ENCODE measurements at places on chromosomes 2 and 18. TPM values are rescaled to one million over a fixed set of nuclear protein-coding genes. Genes with fewer than 3 reads are reported as not detected.

DNA sequence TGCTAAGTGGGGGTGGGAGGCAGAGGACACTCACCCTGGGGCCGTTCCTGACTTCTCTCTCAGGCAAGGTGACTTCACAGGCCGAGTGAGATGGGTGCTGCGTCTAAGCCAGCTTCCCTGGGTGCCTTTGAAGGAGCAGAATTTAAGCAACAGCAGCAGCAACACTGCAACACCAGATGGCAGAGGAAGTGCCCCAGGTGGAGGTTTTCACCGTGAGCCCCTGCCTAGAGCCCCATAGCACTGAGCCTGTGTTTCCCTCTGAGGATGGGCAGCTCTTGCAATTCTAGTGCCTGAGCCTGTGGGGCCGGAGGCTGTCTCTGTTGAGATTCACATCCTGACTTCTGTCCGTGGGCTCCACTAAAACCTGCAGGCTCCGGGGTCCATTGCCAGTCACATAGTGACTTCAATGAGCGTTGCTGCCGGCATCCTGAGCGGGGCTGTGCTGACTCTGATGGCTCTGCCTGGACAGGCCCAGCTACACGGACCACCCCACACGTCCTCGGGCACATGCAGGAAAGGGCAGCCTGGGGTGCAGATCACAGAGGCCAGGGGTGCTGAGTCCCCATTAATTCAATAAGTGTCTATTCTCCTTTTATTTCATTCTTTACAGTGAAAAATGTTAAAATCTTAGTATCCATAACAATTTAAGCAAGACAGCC lies 218.8 kb downstream of the SNTG2 start:
- DNase-seq: no peak

DNA sequence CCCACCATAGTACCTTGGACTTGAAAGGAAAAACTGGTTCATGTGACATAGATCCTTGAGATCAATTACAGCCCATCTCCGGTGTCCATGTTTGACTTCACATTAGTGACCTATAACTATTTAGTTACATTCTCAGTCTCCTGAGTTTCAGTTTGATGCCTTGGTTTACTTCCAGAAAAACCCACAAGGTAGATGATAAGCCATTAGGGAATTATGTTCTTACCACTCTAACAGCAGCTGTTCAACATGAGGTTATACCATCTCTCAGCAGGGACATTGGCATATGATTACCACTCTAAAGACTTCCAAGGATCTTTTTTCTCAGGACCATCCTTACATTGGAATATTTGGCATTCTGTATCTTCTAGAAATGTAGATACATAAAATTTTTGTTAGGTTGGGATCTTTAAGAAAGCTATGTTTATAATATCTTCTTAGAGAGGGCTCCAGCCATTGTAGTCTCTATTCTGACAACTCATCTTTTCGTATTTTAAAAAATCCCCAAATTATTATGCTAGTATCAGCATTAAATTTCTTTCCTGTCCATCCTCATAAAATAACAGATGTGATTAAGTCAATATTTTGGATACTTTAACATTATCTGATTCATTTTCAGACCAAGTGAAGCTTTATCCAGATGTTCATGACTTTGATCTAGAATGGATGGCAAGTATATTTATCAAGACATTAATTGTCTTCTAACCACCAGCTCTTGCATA lies 258.9 kb downstream of the RDH14 start:
- DNase-seq: no peak

GRCh38 chr2:239765076-239765845 lies 259.9 kb downstream of the NDUFA10 start:
- DNase-seq: no peak

- no peak for DNase-seq
These were observed 124.2 kb upstream of the MEX3C start for GRCh38 chr18:51321696-51322095.

DNA sequence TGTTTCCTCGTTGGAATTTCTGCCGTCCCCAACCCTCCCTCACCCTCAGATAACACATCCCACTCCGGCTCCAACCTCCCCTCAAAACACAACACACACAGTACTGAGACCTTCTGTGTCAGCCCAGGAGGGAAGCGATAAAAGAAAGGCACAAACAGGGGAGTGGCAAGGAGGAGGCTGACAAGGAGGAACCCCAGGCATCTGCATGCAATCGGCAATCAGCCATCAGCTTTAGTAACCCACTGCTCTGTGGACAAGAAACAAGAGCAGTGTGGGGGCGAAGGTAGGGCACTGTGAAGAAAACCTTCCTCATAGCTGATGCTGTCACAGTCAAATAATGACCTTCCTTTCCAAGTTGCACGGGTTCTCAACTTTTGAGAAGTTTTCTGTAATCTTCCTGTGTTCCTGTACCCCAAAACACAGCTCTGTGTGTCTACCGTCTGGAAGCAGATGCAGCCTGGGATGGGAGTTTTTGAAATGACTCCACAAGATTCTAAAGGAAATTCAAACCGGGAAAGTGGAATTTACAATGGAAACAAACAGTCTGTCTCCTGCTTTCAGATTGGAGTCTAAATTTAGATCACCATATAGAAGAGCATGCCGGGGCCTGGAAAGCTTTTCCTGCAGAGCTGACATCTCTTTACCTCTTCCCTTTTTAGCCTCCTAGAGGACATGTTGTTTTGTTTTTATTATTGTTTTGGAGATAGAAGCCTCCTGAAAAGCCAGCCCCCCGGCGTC lies 16.4 kb upstream of the LPIN2 start:
- peak; percentile 72 for DNase-seq

DNA sequence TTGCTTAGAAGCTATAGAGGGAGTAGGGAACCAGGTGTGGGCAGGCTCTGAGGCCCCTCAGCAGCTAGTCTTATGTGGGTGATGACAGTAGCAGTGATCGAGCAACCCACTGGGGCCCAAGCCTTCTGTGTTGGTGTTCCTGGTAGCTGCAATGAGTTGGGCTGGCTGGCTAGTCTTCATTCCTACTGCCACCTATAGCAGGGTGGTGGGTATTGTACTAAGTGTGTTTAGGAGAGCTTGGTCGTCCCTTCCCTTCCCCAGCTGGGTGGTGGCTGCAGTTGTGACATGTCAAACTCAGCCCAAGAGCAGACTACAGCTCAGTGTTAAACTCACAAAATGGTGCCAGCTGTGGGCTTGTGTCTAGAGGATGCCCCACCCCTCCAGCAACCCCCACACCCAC lies 486.1 kb upstream of the UBE2E3 start:
- DNase-seq: no peak

GRCh38 chr18:8496186-8496585 lies 113.1 kb upstream of the RAB12 start:
- DNase-seq: no peak

GRCh38 chr2:157149270-157149669 lies 108.2 kb upstream of the GALNT5 start:
- no peak for DNase-seq

- DNase-seq: no peak
These were observed 246.8 kb downstream of the TMEM182 start for GRCh38 chr2:103008586-103008985.

DNA sequence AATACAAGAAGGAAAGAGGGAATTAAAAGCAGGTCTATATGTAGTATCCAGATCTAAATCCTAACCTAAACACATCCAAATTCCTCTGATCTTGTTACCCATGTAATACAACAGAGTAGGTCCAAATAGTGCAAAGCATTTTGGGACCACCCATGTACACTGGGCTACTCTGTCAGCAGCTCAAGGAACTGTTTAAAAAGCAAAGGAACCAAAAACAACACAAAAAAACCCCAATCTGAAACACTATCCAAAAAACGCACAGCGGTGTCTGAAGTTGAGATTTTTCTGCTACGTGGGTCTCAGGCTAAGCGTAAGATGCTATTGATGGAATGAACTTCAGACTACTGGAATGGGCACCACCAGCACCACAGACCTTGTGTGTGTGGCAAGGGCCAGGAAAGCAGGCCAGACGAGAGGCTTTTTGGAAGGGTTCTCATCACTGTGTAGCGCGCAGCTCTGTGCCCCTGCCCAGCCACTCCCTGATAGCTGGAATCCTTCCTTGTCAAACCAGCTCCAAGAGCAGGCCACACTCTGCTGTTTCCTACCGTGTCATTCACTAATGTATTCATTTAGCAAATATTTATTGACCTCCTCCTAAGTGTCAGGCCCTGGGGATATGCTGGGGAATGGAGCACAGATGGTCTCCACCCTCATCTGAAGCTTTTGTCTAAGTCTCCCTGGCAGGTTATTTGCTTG lies 101.4 kb downstream of the COLEC12 start:
- DNase-seq: no peak

DNA sequence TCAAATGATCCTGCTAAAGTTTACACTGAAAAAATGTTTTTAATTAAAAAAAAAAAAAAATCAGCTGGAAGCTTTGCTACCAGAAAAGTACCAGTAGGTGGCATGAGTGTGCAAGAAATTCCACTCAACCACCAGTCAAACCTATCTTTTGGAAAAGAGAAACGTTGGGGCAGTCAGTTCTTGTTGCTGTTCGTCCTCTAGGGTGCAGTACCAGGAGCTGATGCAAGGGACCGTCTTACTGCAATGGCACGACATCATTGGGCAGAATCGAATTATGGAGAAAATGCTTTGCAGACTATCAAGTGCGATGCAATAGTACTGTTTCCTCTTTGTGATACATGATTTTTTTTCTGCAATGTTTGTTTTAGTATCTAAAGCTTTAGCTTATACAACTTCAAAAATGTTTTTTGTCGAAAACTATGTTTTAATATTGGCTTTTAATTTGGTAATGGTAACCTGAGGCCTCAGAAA lies 18.3 kb downstream of the YPEL5 start:
- peak; percentile 87 for DNase-seq

DNA sequence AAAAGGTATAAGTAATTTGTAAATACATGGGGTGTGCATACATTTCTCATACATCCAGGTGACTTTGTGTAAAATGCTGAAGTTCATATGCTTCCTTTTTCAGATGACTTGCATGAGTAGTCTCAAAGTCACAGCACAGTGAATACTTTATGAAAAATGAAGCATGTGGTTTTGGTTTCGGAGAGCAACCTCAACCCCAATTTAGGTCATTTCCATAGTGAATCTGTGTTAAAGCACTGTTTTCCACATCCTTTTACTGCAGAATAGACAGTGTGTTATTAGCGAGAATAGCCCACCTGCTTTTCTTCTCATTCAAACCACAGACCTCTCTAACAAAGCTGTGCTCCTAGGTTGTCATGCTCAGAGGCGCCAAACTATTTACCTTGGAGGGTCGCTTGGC lies 204.4 kb upstream of the RASGRP3 start:
- no peak for DNase-seq

DNA sequence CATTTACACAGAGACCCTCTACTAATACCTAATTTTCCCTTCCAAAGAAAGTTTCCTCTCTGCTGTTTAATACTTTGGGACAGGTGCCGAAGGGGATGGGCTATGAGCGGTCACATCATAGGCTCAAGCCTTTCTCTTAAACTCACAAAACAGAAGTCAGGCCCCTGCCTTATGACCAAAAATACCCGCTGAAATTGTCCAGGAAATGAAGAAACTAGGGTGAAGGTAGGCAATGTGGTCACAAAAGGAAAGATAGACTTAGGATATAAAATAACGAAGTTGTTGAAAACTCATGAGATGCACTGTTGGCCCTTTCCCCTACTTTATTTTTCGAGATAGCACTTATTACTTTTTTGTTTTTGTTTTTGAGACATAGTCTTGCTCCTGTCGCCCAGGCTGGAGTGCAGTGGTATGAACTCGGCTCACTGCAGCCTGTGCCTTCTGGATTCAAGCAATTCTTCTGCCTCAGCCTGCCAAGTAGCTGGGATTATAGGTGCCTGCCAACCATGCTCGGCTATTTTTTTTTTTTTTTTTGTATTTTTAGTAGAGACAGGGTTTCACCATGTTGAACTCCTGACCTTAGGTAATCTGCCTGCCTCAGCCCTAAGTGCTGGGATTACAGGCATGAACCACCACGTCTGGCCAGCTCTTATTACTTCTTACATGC lies 16.3 kb downstream of the SLC8A1 start:
- no peak for DNase-seq

GRCh38 chr2:64989982-64990614 lies 899 bp downstream of the SLC1A4 start:
- DNase-seq: peak; percentile 16

- no peak for DNase-seq
These were observed 23.4 kb upstream of the PAX3 start for GRCh38 chr2:222322236-222322635.

- peak; percentile 26 for DNase-seq
These were observed 54.9 kb downstream of the MAPRE2 start for GRCh38 chr18:35095983-35096676.

GRCh38 chr2:85936421-85937068 lies 47.8 kb upstream of the ST3GAL5 start:
- no peak for DNase-seq

DNA sequence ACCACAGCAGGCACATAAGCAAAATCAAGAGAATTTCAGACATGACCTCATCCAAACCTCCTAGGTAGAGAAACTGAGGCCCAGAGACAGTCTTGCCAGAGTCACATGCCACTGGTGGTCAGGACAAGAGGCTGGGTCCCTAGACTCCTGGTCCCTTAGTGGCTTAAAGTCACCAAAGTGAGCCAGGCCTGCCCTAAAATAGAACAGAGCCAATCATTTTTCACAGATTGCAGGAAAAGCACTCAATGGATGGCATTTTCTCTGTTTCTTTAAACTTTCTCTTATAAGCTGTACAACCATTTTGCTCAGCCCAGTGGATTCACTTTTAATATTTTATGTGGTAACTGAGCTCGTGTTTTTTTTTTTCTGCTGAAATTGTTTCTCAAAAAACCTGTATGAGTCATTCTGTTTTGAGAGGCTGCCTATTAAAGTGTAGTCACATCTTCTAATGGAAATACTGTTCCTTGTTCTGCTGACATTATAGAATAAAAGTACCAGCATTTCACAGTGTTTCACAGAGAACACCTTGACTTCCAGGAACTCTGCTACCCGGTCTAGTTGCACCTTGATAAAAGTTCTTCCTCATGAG lies 29.6 kb downstream of the STEAP3 start:
- DNase-seq: peak; percentile 43

GRCh38 chr2:3643371-3644245 lies 14.4 kb upstream of the ALLC start:
- DNase-seq: no peak

GRCh38 chr18:6627645-6628044 lies 101.9 kb upstream of the ARHGAP28 start:
- no peak for DNase-seq

- DNase-seq: no peak
These were observed 47.9 kb downstream of the BOLA3 start for GRCh38 chr2:74099835-74100234.

- DNase-seq: no peak
These were observed 65.9 kb downstream of the KCNF1 start for GRCh38 chr2:10977621-10978020.

- DNase-seq: no peak
These were observed 539.0 kb upstream of the TNP1 start for GRCh38 chr2:217398860-217399259.

Gene PRKAG3
- not detected for polyA plus RNA-seq

Gene DNAJC10
- polyA plus RNA-seq: 30.8 TPM

Gene ITGB6
- 0.05 TPM for polyA plus RNA-seq

Gene MYCN
- 0.47 TPM for polyA plus RNA-seq

Gene LRP1B
- polyA plus RNA-seq: 0.03 TPM

Gene DCDC2C
- not detected for polyA plus RNA-seq

Gene CENPA
- 18.6 TPM for polyA plus RNA-seq

Gene SOWAHC
- 1.0 TPM for polyA plus RNA-seq

All from endothelial cell of umbilical vein (primary cell).